ENCODE measurements at places on chromosomes 6 and 20.
A peak's percentile ranks its signal among the peaks of the same experiment; 100 is the strongest.

DNA sequence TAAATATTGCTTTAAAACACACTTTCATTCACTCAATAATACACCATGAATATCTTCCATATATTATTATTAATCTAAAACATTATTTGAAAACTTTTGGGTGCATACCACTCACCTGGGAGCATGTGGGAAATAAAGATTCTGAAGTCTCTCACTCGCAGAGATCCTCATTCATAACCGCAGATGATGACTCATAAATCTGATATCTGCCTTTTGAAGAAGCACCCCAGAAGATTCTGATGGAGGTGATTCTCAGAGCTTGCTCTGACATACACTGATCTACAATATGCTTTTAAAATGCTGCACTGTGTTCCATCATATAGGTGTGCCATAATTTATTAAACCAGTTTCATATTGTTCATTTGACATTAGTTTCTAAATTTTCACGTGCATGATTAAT, 135.0 kb upstream of the SGK1 start:
- no peak for DNase-seq

- no peak for DNase-seq
Measured at GRCh38 chr6:31871046-31871659, 7.6 kb downstream of the SLC44A4 start.

GRCh38 chr20:52953020-52953419, 19.1 kb upstream of the TSHZ2 start:
- DNase-seq, result no peak

- DNase-seq, result no peak
Measured at GRCh38 chr20:14232650-14233049, 104.8 kb downstream of the FLRT3 start.

- no peak for DNase-seq
Measured at GRCh38 chr6:7953753-7954152, 43.2 kb upstream of the TXNDC5 start.

- DNase-seq, result no peak
Measured at GRCh38 chr6:11237428-11237827, 5.0 kb upstream of the NEDD9 start.

GRCh38 chr20:57573242-57573641, 12.3 kb downstream of the PCK1 start:
- DNase-seq, result no peak

DNA sequence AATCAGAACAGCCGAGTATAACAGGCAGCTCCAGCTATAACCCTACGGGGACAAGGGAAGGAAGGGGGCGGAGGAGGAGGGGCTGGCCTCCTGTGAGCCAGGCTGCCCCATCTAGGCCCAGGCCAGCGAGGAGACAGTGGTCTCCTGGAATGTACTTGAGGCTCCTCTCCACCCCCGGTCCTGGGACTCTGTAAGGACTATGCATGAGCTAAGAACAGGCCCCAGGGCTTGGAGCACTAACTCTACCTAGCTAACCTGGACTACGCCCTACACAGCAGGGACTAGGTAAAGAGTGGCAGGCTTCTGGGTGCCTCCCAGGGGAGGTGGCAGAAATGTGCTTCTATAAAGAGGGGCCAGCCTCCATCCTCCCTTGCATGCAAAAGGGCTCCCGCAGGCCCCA, 8.9 kb downstream of the KCNK15 start:
- DNase-seq, result no peak

DNA sequence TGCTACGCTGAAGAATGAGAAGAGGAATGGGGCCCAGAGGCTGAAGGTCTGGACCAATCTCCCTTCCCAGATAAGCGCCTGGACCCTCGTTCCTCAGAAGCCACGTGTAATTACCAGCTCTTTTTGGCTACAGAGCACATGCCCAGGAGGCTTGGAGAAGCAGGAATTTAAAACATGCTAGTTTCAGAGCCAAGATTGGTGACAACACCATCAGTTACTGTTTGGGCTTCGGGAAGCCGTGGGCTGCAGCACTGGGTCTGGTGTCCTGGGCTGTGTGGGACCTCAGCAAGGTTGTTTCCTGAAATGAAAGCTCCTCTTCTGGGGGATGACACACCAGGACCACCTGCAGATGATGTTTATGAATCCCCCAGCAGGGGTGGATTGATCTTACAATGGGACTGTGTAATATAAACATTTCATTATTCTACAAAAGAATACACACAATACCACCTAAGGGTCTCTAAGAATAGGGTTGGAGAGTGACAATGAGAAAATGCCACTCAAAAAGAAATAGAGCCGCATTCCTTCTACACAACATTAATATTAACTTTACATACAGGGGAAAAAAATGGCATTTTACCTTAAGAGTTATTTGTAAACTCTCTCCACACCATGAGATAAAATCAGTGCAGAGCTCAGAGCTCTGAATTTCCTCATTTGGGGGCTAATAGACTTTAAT, 207.8 kb upstream of the FOXQ1 start:
- DNase-seq, result no peak

GRCh38 chr6:2502096-2502997, 248.4 kb downstream of the MYLK4 start:
- no peak for DNase-seq

- DNase-seq, result no peak
Measured at GRCh38 chr6:47402081-47402480, 75.5 kb upstream of the CD2AP start.

GRCh38 chr6:12955956-12956355, 239.4 kb downstream of the PHACTR1 start:
- no peak for DNase-seq

GRCh38 chr6:41675992-41676391, 37.7 kb downstream of the MDFI start:
- no peak for DNase-seq

GRCh38 chr6:131226459-131227157, 91.3 kb downstream of the AKAP7 start:
- DNase-seq, result no peak

GRCh38 chr6:3453413-3454272, 3.2 kb downstream of the SLC22A23 start:
- no peak for DNase-seq

DNA sequence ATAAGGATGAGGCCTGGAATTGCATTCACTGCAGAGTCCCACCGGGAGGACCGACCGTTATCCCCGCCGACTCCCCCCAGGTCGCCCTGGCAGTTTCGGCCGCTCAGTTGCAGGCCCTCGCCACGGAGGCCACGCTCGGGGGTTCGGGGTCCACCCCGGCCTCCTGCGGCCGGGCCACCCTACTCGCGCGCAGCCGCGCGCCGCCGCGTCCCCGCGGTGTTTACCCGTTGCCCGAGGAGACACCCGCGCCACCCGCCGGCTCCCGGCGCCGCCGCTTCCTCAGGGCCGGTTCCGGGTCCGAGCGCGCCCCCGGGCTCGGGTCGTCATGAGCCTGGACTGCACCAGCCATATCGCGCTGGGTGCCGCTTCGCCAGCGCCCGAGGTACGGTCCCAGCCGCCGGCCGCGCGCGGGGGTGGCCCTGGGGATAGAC, at the start of gene CCDC170:
Gene CCDC170, plus strand, starts transcription at position 214 of the 431 bp plus-strand sequence. Its CDS starts 112 bp downstream, at position 326.
- no peak for DNase-seq

DNA sequence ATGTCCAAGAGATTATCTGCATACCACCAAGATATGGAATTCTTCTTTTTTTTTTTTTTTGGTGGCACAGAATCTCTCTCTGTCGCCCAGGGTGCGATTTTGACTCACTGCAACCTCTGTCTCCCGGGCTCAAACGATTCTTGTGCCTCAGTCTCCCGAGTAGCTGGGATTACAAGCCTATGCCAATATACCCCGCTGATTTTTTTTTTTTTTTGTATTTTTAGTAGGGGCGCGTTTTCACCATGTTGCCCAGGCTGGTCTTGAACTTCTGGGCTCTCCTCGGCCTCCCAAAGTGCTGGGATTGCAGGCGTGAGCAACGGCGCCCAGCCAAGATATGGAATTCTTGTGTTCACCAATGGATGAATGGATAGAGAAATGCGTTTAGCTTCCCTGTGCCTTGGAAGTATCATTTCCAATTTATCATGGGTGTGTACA, 31.0 kb downstream of the POM121L2 start:
- DNase-seq, result no peak

GRCh38 chr6:154092326-154092962, 53.4 kb downstream of the OPRM1 start:
- DNase-seq, result no peak

DNA sequence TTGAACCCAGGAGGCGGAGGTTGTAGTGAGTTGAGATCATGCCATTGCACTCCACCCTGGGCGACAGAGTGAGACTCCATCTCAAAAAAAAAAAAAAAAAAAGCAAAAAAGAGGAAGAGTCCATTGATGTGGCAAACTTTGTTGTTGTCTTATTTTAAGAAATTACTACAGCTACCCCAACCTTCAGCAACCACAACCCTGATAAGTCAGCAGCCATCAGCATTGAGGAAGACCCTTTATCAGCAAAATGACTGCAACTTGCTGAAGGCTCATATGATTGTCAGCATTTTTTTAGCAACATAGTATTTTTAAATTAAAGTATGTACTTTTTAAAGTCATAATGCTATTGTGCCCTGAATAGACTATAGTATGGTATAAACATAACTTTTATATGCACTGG, 48.8 kb downstream of the ZFP64 start:
- no peak for DNase-seq

DNA sequence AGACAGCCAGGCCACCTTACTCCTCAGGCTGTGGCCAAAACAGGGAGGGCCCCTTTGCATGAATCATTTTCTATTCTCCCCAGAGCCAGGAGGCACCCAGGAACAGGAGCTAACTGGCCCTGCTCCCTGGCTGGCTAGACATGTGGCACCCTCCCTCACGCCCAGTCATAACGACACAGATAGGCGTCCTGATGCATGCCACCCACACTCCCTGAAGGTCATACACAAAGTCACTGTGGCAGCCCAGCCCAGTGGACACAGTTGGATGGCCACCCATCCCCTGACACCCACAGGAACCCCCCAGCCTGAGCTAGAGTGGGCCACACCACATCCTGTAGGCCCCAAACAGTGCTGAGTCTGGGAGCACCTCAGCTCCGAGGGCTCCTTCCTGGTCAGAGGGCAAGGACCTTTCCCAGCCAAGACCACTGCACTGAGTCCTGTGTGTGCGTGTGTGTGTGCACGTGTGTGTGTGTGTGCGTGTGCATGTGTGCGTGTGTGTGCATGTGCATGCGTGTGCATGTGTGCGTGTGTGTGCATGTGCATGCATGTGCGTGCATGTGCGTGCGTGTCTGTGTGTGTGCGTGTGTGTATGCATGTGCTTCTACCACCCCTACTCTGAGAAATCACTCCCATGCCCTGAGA, 21.6 kb downstream of the TFEB start:
- no peak for DNase-seq

GRCh38 chr20:60224914-60225313, 266.7 kb downstream of the CDH26 start:
- DNase-seq, result no peak

- no peak for DNase-seq
Measured at GRCh38 chr6:14848019-14848418, 397.9 kb upstream of the JARID2 start.

DNA sequence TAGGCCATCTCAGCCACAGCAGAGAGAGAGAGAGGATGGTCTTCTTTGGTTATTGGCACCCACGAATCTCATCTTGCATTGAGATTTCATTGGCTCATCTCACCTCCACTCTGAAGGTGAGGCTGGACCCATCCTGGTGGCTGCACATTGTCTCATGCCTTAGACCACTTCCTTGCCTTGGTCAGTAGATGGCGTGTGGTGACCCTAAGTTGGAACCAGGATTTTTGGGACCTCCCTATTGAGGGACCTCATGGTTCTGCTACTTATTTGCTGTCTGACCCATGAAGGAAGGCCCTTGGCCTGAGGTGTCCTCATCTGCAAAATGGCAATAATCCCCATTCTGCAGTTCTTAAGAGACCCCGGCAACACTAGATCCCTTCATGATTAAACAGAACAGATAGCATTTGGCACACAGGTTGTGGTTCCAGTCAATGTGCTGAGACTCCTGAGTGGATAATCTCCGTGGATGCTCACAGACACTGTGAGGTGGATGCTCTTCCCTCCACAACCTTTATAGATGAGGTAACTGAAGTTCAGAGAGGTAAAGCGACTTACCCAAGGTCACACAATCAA, 21.5 kb upstream of the AAR2 start:
- no peak for DNase-seq

GRCh38 chr20:50679753-50680104, 11.6 kb downstream of the RIPOR3 start:
- DNase-seq, result no peak

DNA sequence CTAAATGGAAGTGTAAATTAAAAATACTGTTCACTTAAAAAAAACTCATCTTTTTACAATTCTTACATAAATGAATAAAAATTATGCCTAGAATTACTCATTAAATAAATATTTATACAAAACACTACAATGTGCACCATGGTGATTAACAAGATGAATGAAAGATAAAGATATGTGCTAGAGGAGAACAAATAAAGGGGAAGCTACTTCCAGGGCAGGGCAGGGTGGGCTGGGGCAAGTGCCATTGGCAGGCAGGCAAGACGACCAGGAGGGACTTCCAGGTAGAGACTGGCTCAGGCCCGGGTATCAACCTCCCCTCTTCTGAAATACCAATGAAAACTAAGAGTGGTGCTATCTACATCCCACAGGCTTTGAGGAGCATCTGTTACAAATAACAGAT, 20.4 kb downstream of the PREP start:
- no peak for DNase-seq

- peak; percentile 5 for DNase-seq
Measured at GRCh38 chr6:127173156-127173940, 54.9 kb downstream of the RSPO3 start.

GRCh38 chr6:153121311-153121710, 9.8 kb downstream of the RGS17 start:
- no peak for DNase-seq

DNA sequence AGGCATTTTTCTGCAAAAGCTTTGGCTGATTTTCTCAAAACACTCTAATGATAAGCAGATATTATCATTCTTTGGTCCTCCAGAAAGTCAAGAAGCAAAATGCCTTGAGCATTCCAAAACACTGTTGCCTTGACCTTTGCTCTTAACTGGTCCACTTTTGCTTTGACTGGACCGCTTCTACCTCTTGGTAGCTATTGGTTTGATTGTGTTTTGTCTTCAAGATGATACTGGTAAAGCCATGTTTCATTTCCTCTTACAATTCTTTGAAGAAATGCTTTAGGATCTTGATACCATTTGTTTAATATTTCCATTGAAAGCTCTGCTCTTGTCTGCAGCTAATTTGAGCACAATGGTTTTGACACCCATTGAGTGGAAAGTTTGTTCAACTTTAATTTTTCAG, 35.6 kb upstream of the SDHAF4 start:
- no peak for DNase-seq

DNA sequence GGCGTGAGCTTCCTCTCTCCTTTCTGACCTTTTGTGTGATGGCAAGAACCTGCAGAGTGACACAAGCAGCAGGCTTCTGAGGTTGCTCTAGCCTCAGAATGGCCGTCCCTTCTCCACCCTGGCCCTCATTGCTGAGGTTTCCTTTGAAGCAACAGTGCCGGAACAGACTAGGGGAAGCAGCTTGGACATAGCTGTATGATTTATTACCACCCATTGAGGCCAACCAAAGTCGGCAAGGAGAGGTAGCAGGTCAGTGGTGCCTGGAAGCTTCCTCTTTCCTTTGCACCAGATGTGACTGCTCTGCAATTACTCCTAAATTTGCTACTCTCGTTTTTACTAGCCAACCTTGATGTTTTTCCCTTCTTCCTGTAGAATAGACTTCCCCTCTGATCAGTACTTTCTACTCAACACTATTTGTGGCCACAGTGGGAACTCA, 31.4 kb downstream of the PTPN1 start:
- no peak for DNase-seq
